Glomerular endothelial cell (primary cell): ENCODE measurements at places on chromosomes 6 and 20. TPM values are rescaled to one million over a fixed set of nuclear protein-coding genes. Genes with fewer than 3 reads are reported as not detected.
A peak's percentile ranks its signal among the peaks of the same experiment; 100 is the strongest.

SPATA25 gene
- 0.29 TPM in 1 of 2 replicates, not detected in the other for total RNA-seq

SYNDIG1 gene
- not detected in 2 replicates for total RNA-seq

EYA4 gene
- total RNA-seq: 0.12 TPM in 1 of 2 replicates, not detected in the other

DNPH1 gene
- 87.5 and 133 TPM in 2 replicates for total RNA-seq

BAG2 gene
- total RNA-seq: 3.7 and 4.0 TPM in 2 replicates

NR2E1 gene
- not detected in 2 replicates for total RNA-seq

CAPN11 gene
- total RNA-seq: 3.2 and 4.1 TPM in 2 replicates

RIPOR3 gene
- total RNA-seq: 0.41 TPM in 1 of 2 replicates, not detected in the other

DNA sequence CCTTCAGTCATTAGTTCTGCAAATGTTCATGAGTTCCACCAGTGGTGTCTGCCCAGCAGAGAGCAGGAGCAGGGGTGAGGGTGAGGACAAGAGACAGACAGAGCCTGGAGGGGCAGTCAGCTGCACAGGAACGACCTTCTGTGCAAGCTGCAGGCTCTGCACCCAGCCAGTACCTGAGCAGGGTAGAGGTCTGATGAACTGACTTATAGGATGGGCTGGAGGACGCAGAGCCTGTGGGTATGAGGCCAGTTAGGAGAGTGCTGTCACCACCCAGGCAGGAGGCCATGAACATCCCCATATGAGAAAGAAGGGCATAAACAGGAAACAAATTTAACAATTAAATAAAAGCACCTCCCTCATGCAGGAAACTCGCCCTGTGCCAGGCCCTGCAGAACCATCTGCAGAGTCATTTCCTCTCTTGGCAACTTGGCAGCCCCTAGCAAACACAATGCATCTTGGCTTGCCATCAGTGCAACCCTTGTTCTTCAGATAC is 17.9 kb downstream of the C6orf15 start:
- DNase-seq: no peak

DNA sequence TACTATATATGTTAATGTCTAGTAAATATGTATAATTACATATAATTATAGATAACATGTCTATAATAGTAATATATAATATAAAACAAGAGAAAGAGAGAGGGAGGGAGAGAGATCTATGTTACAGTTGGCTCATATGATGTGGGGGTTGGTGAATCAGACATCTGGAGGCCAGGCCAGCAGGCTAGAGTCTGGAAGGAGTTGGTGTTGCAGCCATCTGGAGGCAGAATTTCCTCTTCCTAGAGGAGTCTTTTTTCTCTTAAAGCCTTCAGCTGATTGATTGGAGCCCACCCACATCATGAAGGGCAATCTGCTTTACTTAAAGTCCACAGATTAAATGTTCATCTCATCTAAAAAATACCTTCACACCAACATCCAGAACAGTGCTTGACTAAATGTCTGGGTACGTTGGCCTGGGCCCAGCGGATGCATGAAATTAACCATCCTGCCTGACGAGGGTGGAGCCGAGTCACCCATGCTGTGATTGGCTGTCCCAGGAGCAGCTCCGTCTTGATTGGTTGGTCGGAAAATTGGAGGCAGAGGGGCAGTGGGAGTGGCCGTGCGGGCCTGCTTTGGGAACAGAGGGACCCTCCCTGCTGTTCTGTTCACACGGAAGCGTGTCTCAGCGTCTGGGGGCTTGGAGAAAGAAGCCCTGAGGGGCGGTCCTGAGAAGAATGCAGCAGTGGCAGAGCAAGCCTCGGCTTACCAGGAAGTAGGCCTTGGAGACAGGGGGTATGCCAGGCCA is 392.4 kb downstream of the QKI start:
- DNase-seq: no peak

DNA sequence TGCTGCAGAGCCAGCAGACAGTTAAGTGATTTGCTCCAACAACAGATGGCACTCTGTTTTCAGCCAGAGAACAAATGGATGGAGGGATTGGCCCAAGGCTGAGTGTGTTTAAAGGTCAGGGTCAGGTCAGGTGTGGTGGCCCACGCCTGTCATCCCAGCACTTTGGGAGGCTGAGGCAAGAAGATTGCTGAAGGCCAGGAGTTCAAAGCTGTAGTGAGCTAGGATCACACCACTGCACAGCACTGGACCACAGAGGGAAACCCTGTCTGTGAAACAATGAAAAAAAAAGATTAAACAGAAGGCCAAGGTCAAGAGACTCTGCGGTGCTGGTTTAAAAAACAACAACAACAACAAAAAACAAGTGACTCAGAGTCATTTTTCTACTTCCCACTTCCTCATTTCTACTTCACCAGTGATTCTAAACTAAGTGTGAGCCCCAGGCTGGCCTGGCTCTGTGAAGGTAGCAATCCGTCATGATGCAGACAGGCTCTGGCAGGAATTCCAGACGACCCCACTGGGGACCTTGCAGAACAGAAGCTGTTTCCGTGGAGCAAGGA is 42.5 kb upstream of the ARMC2 start:
- DNase-seq: no peak

GRCh38 chr20:39645131-39645530 is 683.0 kb downstream of the DHX35 start:
- no peak for DNase-seq

GRCh38 chr20:12130781-12131180 is 213.1 kb downstream of the BTBD3 start:
- DNase-seq: no peak

DNA sequence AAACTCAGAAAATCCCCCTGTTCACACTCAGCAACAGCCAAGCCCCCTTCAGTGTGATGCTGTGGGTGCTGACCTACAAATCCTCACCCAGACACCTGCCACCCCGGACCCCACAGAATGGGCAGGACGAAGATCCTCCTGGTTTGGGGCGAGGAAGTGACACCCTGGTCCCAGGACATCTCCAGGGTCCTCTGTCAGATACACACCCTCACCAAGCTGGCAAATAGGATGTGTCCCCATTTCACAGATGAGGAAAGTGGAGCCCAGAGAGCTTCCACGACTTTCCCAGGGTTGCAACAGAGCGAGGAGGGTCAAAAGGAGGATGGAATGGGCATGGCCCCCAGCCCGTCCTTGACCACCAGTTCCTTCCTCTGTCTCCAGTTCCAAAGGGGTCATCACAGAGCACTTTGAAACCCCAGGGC is 92.0 kb upstream of the AFDN start:
- DNase-seq: no peak

DNA sequence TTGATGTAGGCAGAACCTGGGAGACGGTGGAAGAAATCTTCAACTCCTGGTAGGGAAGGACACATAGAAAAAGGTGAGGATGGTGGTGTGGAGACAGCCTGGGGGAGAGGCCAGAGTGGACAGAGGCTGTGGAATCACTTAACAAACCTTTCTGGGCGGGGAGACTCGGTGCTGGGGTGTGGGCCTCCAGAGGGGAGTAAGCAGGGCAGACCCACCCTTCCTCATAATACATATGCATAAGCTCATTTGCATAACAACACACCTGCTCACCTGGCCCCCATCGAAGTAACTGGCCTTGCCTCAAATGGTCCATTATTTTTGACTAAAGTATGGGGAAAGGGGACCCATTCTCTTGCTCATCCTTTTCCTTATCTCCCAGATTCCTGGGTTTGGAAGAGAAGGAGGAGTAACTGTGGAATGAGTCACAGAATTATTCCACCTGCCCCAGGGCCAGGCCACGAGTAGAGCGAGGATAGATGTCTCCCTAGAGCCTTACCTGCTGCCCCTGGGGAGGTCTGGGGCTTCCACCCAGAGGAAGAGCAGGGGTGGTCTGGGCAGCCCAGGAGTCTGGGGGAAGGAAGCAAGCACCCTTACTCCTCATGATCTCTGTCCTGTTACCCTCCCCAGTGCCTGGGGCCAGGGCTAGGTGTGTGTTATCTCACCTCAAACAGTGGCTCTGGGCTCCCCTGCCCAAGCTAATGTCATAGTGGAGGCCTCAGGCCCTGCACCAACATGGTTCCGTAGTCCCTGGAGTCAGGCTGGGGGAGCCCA is 10.7 kb upstream of the VEGFA start:
- DNase-seq: no peak

GRCh38 chr6:30724906-30725667 is 4.9 kb downstream of the TUBB start:
- DNase-seq: no peak

DNA sequence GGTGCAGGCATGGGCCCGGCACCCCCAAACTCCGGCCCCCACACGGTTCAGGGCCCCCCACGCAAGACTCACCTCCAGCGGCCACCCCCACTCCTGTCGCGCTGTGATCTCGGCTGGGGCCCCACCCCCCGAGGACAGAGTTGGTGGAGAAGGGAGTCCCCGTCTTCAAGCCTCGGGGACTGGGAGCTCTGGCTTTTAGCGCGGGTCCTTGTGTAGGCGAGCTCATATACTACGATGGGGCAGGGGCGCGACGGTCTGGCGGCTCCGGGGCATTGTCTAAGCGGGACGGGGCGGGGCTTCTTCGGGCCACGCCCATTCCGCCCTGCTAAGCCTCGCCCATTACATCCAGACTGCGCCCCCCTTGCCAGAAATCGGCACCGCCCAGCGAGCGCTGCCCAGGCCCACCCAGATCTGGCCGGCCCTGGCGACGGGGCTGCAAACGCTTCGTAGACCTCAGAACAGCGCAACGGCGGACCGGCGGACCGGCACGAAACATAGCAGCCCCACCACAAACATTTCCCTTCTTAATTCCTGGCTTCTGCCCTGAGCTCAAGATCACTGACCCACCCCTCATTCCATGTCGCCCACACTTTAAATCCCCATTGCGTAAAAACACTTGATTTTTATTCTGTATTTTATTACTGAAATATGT is 1.0 kb upstream of the DDAH2 start:
- DNase-seq: no peak

DNA sequence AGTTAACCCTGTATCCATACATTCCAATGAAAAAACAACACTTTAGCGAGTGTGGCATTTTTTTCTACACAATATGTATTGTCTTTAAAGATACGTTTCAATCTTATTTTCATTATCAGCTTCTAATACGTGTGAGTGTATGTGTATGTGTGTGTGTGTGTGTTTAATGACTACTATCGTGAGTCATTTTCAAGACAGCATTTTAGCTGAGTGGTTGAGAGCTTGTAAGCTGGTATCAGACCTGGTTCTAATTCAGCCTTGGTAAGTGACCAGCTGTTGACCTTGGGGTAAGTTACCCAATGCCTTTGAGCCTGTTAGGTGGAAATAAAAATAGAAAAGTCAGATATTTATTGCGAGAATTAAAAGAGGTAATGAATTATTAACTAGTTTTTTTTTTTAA is 320.0 kb upstream of the NT5E start:
- DNase-seq: no peak

DNA sequence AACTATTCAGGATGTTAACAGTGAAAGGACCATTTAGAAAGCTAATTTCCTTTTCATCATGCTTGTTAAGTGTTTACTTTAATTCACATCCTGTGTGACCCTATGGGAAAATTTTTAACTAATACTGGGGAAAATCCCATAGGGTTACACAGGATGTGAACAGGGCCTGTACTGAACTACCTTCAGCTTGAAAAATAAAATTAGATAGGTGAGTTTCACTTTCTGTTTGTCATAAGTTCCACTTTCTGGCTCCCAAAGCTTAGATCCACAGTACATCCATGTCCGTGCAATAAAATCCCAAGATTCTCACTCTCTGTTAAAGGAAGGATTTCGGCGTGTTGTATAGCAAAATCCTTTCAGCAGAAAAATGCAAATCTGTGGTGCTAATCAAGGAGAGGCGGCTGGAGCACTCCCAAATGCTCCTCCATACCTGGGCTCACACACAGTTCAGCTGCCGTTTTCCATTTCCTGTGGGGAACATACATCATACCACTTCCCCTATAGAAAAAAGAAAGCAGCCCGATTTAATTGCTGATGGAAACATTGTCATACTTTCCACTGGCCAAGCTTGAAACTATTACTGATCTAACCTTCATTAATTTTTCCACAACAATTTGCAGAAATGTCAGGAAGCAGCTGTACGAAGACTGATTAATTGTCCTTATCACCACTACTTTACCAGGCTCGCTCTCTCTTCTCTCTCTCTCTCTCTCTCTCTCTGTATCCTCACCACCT is 125.2 kb downstream of the HIVEP2 start:
- peak; percentile 75 for DNase-seq

- no peak for DNase-seq
Measured at GRCh38 chr20:20706285-20706684, 6.2 kb downstream of the RALGAPA2 start.

DNA sequence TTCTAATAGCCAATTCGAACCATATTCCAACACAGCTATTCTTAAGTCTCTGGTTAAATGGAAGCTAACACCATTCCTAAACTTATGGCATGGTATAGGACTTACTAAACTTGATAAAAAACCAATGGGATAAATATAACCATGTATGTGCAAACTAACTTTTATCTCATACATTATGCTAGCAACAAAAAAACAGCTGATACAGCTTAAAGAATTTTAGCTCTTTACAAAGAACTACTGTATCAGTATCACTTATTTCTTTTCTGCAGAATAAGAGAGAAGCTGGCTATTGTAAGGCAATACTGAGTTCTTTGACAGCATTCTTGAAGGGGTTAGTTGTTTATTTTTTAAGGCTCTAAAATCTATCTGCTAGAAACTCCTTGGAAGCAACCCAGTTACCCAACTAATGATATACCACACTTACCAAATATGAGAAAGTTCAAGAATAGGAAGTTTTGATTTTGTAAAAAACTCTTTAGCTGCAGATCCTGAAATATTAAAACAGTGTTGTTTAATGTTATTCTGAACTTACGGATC is 44.9 kb downstream of the REPS1 start:
- DNase-seq: no peak

DNA sequence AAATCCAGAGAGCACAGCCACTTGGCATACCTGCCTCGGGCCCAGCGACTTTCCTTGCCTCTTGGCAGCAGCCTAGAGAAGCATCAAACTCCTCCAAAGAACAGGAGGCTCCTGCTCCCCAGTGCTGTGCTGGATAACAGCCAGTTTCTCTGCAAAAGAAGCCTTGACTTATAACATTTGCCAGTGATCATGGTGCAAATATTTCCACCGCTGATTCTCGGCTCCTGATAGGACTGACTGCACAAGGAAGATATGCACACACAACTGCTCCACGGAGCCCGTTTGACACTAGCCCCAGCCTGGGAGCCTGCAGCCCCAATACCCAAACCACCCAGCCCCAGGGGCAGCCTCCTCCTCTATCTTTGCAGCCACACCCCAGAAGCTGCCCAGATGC is 17.5 kb downstream of the ACSS1 start:
- no peak for DNase-seq

- DNase-seq: no peak
Measured at GRCh38 chr6:4655196-4656025, 120.8 kb upstream of the CDYL start.

DNA sequence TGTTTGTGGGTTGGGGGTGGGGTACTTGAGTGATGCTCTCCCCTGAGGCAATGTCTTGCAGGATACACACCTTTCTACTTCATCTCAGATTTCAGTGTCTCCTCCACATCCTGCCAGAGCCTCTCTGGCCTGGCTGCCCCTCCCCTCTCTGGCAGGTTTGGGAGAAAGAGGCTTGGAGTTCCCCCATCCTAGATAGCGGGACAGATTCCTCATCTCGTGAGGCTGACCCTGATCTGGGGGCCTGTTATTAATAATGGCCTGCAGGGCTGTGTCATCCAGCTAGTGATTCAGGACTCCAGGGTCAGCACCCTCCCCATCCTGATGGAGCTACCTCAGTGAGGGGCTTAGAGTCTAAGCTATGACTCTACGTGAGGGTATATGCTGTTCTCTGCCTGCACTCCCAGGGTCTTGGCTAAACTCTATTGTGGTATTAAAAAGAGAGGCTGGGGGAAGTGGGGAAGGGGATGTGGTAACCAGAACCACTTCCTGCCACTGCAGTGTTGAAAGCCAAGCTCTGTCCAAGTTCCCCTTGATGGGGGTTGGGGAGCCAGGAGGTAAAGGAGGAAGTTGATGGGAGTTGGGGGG is 3.7 kb upstream of the MMP9 start:
- no peak for DNase-seq

- no peak for DNase-seq
Measured at GRCh38 chr6:31510007-31510406, 12.1 kb downstream of the MICB start.
